ENCODE measurements at places on chromosomes 4 and X.

GRCh38 chr4:172951679-172952451 is 216.7 kb upstream of the GALNT7 start:
- no peak for DNase-seq

GRCh38 chr4:148704291-148704690 is 262.1 kb upstream of the NR3C2 start:
- DNase-seq = no peak

DNA sequence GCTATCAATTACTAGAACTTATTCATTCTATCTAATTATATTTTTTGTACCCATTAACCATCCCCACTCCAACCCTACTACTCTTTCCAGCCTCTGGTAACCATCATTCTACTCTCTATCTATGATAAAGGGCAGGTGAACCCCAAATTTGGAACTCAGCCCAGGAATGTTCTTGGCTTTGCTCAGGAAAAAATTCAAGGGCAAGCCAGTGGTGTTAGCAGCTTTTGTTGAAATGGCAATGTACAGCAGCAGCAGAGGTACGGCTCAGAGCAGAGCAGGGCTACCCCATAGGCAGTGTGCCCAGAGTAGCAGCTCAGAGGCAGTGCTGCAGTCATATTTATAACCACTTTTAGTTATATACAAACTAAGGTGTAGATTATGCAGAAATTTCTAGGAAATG is 138.2 kb downstream of the RNF150 start:
- DNase-seq = no peak

DNA sequence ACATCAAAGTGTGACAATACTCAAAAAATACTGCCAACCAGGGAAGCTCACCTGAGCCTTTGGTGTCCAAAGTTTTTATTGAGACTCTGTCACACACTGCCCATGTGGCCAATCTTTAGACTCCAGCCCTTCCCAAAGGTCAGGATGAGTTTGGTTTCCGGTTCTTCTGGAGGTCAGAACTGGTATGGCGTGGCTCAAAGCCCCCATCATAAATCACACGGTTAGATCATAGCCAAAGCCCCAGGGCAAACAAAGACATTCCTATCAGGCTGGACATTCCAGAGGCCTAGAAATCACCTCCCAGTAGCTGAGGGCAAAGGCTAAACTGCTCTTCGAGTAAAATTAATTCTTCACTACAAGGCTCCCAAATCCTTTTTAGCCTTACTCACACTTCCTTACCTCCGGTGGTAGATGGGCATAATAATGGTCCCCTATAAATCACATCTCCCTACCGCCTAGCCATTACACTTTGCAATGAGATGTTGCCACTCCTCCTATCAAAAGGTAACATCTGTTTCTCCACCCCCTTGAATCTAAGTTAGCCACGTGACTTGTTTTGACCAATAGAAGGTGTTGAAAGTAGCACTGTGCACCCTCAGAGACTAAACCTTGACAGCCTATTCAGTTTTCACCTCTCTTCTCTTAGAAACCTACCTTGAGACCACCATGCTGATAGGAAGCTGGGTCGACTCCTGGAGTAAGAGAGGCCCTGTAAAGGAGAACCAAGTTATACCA is 137.8 kb upstream of the DUSP21 start:
- no peak for DNase-seq

DNA sequence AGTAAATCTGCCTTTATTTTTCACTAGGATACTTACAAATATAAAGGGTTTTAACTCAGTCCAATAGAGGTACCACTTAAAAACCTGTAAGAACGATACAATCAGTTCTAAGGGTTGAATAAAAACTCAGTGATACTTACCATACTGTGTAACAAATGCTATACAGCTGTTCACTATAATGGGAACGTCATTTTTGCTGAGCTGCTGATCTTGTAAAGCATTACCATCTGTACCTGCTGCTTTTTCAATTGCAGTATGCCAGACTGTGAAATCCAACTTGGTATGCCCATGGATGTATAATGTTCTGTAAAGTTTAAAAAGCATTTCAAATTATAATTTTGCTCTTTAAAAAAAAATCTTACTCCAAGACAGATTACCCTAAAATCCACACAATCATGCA is 111.2 kb downstream of the ARAP2 start:
- no peak for DNase-seq

DNA sequence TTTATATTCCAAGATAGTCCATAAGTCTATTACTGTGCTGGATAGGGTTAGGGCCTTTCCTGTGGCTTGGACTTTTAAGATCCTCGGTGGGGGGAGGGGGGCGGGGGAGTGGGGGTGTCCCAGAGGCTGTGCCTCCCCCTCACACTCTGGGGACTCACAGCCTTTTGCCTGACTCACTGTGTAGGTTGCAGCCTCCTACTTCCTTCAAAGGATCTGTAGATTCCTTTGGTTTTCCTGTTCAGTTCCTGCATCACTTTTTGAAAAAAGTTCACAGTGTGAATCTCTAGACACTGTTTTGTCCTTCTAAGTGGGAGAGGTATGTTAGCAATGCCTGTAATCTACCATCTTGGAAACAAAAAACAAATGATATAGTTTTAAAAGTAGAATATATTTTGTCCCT is 999.9 kb downstream of the GLUD2 start:
- DNase-seq = no peak

- DNase-seq = no peak
Measured at GRCh38 chrX:23603501-23603900, 63.8 kb upstream of the PRDX4 start.

DNA sequence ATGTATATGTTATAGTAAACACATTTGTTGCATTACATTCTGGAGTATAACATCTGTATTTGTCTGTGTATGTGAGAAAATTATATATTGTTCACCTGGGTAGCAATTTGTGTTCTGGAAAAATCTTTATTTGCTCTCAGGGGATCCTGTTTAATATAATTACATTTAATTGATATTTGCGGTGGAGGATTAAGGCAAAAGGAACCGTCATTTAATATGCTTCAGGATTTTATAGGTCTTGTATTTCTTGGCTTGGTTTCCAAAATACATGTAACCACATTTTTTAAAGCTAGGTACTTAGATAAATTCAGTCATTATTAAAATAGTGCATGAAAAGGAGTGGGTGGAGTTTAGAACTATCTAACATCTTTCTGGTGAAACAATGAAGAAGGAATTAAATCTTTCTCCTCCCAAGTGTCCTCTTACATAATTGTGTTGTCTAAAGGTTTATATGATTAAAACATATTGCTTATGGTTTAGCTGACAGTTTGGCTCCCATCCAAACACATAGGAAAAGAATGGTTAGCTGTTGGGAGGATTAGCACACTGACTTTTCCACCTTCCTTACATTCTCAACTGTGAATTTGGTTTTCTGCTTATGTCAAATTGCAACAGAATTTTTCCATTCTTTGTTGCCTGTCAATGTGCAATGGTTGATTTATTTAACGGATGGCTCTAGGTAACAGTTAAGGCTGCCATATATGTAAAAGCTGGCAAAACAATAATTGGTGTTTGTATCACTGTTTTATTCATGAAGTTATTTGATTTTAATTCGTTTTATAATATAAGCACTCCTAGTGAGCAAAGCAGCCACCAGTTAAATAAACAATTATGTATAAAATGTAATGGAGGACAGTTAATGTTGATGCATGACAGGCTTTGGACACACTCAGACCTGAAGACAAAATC is 250.8 kb upstream of the SFRP2 start:
- no peak for DNase-seq

DNA sequence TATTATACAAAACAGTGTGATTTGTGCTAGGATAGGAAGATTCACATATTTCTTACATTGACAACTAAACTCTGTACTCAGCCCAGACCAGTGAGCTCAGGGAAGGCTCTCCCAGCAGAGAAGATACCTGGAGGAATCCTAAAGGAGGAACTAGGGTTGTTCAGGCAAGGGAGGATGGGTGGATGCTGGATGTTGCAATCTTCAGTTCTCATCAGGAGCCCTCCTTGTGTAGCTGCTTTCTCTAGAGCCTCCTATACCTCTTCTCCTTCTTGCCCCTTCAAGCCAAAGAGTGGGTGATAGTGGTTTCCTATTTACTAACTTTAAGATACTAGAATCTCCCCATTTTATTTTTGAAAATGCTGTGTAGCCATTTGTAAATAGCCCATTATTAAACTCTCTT is 117.3 kb downstream of the NKX6-1 start:
- DNase-seq = no peak

DNA sequence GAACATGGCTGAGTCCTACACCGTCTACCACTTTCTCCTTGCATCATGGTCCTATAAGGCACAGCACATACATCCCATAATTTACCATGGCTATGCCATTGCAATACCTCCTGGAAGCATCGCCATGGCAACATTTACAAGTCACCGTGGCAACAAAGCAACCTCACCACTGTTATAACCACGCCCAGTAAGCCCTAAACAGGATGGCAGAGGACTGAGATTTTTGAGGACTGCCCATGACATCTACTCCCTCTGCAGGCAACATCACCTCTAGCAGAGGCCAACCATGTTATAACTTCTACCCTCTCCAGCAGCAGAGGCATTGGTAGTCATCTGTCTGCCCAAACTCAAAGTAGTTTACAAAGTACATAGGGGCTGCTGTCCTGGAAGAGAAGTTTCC is 29.7 kb downstream of the BCOR start:
- DNase-seq = peak; percentile 53

DNA sequence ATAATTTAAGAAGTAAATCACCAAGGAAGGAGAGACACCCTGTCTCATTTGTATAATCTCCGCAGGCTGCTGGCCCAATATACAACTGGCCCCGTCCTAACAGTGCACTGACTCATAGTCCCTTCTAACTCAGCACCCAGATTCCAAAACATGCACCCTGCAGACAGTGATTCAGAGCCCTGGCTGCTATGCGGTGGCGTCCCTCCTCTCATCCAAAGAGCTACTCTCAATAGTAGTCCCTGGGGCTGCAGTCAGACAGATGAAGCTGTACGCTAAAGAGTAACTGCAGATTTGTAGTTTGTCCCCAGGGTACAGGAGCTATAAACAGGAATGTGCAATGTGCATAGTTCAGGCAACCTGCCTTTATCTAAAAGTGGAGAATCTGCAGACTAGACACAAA is 23.0 kb downstream of the GABRA3 start:
- no peak for DNase-seq

- no peak for DNase-seq
Measured at GRCh38 chrX:23854122-23854521, 53.6 kb downstream of the APOO start.

DNA sequence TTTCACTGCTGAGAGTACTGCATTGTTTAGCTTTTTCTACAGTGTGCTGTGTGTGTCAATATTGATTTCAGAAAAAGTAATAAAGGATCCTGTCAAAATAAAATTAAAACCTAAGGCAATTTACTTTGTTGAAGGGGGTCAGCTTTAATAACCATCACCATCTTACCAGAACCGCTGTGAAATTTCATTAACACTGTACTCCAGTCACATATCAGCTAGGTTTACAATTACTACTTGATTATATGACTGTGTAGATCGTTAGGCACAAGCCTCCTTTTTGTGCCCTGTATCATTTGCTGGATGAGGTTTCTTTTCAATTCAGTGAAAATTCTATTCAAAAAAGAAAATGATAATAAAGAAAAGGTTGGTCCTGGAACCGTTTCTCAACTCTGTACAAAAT is 917.2 kb downstream of the CENPC start:
- DNase-seq = no peak

GRCh38 chr4:154616287-154616686 is 3.8 kb upstream of the FGG start:
- DNase-seq = no peak

DNA sequence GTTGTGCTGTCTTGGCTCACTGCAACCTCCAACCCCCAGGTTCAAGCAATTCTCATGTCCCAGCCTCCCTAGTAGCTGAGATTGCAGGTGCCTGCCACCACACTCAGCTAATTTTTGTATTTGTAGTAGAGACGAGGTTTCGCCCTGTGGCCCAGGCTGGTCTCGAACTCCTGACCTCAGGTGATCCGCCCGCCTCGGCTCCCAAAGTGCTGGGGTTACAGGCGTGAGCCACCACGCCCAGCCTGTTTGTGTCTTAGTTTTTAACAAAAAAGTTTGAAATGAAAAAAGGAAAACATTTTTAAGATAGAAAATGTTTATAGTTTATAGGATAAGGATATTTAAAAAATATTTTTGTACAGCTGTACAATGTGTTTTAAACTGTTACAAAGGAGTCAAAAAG is 62.4 kb downstream of the CAPN6 start:
- no peak for DNase-seq

DNA sequence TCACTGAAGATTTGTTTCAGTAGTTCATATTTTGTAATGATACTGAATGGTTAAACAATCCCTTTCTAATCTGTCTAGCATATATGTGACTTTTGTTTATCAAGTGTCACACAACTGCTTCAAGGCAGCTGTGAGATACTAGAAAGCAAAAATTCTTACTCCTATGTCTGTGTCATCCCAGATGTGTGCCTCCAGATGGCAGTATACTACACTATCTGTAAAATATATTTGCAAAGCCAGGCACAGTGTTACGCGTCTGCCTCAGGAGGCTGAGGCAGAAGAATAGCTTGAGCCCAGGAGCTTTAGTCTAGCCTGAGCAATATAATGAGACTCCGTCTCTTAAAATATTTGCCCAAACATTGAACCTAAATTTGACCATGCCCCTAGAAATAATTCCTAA is 4.0 kb downstream of the NUDT10 start:
- peak; percentile 37 for DNase-seq

GRCh38 chr4:8328456-8328855 is 58.9 kb downstream of the HTRA3 start:
- no peak for DNase-seq

- DNase-seq = no peak
Measured at GRCh38 chr4:109722357-109722756, 7.5 kb downstream of the PLA2G12A start.

- no peak for DNase-seq
Measured at GRCh38 chr4:123361195-123361861, 35.3 kb upstream of the SPRY1 start.

- no peak for DNase-seq
Measured at GRCh38 chr4:174281182-174281737, 2.2 kb downstream of the FBXO8 start.

DNA sequence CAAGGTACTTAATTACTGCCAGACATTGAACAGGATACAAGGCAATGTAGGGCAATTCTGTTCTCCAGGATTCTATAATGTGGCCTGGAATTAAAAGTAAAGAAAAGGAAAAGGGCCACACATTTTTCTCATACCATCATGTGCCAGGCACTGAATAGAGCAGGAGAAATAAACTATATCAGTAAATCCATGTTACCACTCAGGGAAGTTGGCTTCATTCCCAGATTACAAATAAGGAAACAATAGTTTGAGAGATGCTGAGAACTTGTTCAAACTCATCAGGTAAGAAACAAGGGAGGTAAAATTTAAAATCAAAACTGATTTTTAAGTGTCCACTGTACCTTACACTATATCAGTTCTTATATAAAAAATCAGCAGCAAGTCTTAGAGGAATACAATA is 645.0 kb upstream of the ATOH1 start:
- no peak for DNase-seq
